ENCODE measurements at places on chromosomes 2 and 18.

DNA sequence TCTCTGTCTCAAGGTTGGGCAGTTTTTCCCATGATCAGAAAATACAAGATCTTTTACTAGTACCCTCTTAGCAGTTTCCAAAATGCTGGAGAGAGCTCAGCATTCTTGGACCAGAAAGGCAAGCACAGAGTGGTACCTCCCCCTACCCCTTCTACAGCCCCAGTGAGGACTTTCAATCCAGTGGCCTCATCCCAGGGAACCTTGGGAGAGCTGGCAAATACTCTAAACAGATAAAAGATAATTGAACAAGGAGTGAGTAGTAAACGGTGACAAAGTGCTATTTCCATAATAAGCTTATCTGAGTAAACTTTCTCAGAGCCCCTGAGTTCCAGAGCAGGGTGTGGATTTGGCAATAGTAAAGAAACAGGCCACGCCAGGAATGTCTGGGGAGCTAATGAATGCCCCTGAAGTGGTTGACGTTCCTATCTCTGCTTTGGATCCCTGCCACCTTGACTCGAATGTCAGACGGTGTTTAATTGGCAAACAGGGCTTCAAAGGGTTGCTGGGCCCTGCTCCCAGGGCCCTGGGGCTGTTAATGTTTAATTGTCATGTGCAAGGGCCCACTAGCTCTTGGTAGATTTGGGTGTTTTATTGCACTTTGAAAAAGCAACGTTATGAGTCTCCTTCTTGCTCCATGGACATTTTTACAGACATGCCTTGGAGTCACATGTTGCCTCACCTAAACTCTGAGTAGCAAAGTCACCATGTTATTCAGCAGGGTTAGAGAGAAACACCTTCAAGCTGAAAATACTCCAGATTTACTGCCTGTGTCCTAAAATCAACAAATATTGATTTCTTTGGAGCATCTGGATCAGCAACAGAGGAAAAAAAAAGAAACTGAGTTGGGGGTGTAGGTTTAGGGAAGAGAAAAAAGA lies 239.9 kb downstream of the CYRIA start:
- no peak for DNase-seq

DNA sequence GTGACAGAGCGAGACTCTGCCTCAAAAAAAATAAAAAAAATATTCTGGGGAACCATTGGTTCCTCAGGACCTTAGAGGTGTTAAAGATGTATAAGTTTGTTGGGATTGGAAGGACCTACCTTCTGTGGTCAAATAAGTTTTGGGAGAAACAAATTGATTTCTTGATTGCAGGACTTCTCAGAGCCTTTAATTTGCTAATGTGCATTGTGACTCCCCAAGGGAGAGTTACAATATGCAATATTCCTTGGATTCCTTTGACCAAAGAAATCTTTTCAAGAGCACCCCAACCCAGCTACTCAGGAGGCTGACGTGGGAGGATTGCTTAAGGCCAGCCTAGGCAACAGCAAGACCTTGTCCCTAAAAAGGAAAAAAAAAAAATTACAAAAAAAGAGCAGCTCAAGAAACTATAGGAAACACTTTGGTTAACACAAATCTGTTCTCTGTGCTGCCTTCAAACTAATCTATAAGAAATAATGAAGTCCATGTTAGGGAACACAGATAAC lies 6.5 kb downstream of the NAGK start:
- DNase-seq, result no peak

- no peak for DNase-seq
Observed at GRCh38 chr18:74528478-74528877, 5.8 kb upstream of the CNDP1 start.

DNA sequence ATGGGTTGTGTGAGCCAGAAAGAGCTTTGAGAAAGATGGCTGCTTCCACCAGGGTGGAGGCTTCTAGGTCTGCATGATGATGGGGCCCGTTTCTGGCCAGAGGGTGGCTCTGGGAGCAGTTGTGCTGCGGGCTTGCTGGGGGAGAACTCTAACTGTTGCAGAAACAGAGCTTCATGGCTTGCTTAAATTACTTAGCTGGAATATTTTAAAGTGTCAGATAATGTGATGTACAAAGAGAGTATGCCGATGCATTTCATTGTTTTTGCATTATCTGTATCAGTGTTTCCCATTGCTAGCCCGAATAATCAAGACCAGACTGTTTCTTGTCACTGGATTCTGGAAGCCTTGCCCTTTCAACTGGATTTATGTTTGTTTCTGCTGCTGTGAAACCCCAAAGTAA lies 6.3 kb upstream of the DRC1 start:
- no peak for DNase-seq

DNA sequence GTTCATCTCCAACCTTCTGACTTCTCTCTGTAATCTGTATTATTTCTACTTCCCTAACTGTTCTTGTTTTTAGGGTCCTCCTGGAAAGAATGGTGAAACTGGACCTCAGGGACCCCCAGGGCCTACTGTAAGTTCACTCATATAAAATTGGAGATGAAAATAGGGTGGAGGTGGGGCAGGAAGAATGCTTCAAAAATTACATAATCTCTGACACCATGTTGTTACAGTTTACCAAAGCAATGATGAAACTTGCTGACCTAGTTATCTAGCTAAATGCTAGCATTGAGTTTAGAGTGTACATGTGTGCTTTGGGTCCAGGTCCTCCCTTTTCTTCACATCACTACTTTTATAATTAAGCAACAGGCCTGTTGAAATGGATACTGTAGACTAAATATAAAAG lies 23.1 kb downstream of the COL3A1 start:
- no peak for DNase-seq

DNA sequence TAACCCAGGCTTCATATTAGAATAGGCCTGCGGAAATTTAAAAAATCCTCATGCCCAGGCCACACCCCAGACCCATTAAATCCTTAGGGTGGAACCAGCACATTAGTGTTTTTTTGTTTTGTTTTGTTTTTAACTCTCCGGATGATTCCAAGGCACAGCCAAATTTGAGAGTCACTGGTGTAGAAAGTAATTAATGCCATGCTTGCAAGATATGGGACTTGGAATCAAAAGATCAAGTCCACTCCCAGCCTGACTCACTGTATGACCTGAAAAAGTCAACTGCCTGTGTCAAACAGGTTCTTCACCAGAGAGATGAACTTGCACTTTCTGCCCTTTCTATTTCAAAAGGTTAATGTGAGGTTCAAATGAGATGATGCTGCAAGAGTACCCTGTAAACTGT lies 310.3 kb upstream of the LYPD1 start:
- DNase-seq, result no peak

- no peak for DNase-seq
Observed at GRCh38 chr2:59233448-59233847, 992.3 kb upstream of the FANCL start.

DNA sequence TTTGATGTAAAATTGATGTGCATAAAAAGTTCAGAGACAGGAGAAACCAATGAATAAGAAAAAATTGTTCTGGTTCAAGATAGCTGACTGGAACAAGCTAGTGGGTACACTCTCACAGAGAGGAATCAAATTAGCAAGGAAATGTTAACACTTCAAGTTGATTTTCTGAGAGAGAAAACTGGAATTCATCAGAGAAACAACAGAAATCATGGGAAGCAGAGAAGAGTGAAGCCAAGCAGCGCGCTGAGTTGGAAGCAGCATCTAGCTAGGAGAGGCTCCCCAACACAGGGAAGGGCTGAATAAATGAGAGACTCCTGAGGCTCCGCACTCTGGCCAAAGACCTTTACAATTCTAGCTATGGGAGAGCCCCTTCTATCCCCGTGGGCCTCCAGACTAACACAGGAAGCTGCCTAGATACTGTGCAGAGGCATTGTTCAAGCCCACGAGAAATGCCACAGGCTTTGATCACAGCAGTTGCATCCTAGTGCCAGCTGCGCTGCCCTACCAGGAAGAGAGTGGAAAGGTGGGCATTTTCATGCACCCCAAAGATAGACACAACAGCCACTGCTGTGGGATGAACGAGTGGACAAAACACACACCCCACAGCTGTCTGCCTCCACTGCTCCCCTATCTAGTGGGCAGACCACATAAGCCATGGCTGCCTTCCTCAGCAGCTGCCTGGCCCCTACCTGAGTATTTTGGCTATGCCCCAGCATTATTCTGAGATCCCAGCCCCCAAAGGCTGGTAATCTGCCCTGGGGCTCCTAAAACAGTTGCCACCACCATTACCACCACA lies 136.7 kb downstream of the FSIP2 start:
- no peak for DNase-seq

GRCh38 chr2:5433855-5434254 lies 258.3 kb upstream of the SOX11 start:
- no peak for DNase-seq

DNA sequence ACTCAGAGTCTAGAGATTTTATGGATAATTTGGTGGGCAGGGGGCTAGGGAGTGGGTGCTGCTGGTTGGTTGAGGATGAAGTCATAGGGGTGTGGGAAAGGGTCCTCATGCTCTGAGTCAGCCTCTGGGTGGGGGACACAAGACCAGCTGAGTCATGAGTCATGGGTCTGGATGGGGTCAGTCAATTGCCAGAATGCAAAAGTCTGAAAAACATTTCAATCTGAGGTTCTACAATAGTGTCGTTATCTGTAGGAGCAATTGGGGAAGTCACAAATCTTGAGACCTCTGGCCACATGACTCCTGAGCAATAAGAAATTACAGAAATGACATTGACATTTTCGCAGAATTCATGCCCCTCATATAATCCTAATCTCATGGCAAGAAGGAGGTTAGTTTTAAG lies 15.1 kb downstream of the NMS start:
- DNase-seq, result no peak

GRCh38 chr2:239942090-239942489 lies 83.1 kb downstream of the NDUFA10 start:
- DNase-seq, result no peak

- no peak for DNase-seq
Observed at GRCh38 chr18:64258111-64258650, 109.3 kb upstream of the LINC00305 start.

DNA sequence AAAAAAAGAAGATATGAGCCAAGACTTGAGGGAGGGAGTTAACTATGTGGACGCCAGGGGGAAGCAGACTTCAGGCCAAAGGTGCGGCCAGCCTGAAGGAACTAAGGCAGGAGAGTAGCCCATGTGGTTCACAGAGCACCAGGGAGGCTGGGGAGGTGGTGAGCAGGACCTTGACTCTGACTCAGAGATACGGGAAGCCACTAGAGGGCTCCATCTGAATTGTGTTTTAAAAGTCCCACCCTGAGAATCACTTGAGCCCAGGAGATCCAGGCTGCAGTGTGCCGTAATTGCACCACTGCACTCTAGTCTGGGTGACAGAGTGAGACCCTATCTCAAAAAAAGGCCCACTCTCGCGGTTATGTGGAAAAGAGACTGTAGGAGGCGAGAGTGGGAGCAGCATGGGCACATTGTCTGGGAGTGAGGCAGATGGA lies 12.3 kb downstream of the CEP192 start:
- DNase-seq, result peak; percentile 79

- no peak for DNase-seq
Observed at GRCh38 chr2:120693121-120693520, 42.5 kb upstream of the GLI2 start.

DNA sequence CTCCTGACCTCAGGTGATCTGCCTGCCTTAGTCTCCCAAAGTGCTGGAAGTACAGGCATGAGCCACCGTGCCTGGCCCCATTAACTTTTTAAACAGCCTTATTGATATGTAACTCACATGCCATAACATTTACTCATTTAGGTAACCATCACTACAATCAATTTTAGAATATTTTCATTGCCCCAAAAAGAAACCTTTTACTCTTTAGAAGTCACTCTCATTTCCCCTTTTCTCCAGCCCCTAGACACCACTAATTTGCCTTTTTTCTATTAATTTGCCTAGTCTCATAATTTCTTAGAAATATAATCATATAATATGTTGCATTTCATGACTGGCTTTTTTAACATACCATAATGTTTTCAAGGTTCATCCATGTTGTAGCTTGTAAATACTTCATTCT lies 57.2 kb upstream of the TACR1 start:
- DNase-seq, result no peak

DNA sequence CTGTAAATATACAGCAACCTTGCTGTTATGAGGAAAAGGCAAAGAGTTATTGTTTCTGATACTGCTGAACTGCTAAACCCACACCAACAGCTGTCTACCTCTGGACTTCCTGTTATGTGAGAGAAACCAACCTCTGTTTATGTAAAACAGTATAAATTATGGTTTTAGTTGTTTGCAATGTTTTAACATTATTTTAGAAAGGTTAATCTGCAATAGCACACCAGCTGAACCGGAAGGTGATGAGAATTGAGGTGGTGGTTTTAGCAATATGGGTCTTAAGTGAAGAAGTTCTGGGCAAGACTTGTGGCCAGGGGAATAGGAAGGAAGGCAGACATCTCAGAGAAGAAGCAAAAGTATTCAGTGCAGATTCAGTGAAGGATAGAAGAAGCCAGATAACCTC lies 237.8 kb downstream of the PLCL1 start:
- DNase-seq, result no peak
